ENCODE measurements at places on chromosomes 5 and 9.

GRCh38 chr5:115415143-115415491 lies 118.7 kb upstream of the CCDC112 start:
- DNase-seq: peak; percentile 65

GRCh38 chr5:178204935-178205748 lies 809 bp downstream of the HNRNPAB start:
- DNase-seq: peak; percentile 74

GRCh38 chr5:142644640-142645361 lies 41.1 kb downstream of the FGF1 start:
- DNase-seq: peak; percentile 100

GRCh38 chr5:93055971-93056370 lies 525.0 kb downstream of the NR2F1-AS1 start:
- no peak for DNase-seq

GRCh38 chr9:128162215-128163026 lies 2.4 kb downstream of the BBLN start:
- no peak for DNase-seq

DNA sequence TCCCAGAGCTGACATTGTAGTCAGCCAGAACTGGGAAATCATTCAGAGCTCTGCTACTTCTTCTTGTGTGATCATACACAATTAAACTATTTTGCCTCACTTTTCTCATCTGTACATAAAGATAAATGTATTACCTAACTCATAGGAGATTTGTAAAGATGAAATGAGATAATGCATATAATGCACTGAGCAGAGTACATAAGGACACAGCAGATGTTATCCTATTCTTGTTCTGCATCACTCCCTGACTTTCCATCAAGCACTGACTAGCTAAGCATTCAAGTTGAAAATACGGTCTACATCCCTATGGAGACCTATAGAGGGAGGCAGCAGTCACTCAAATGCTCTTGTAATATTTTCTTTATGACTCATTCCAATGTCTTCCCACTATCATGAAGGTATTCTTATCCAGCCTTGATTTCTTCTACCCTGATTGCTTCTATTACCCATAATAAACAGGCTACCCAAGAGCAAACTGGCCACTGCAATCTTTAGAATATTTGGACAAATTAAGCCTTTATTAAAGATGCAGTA lies 16.3 kb upstream of the PRR16 start:
- DNase-seq: peak; percentile 69

GRCh38 chr9:127953768-127954505 lies 16.3 kb upstream of the DPM2 start:
- no peak for DNase-seq

DNA sequence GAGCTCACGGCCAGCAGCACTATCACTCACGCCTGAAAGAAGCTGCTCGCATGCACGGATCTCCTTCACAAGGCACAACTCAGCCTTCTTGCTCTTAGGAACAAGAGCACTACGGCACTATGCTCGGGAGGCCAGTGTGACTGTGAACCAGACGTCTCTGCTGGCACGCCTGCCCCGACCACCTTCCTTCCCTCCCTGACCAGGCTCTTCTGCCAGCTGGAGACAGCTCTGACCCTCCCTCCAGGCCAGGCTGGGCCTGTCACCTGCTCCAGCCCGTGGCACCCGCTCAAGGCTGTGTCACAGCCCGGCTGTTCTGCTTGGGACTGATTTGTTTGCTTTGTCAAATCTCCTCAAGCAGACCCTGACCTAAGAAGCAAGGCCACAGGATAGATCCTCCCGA lies 7.0 kb downstream of the TBC1D9B start:
- DNase-seq: no peak

DNA sequence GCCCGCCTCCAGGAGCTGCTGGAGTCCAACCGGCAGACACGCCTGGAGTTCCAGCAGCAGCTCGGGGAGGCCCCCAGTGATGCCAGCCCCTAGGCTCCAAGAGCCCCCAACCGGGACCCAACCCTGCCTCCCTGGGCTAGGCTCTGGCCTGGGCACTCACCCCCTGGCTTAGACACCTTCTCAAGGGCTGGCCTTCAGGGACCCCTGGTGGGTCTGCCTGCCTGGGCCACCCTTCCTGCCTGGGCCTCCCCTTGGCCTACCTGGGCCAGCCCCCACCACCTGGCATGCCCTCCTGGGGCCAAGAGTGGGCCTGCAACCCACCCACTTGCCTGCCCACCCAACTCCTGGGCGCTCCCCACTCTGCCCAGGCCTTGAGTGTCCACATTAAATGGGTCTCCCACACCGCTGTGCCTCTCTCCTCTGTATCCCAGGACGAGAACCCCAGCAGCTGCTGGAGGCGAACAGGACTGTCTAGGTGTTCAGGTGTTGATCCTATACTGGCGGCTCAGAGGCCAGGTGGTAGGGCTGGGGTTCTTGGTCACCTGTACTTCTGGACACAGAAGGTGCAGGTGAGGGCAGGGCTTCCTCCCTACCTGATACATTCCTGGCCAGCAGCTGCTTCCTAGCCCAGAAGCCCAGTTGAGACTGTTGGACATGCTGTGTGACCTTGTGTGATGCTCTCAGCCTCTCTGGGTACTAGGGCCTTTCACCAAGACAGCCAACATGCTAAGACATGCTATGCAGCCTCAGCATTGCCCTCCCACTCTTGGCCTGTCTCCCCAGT lies 3.6 kb downstream of the BBLN start:
- no peak for DNase-seq

GRCh38 chr5:154303133-154303532 lies 112.6 kb downstream of the GALNT10 start:
- no peak for DNase-seq

DNA sequence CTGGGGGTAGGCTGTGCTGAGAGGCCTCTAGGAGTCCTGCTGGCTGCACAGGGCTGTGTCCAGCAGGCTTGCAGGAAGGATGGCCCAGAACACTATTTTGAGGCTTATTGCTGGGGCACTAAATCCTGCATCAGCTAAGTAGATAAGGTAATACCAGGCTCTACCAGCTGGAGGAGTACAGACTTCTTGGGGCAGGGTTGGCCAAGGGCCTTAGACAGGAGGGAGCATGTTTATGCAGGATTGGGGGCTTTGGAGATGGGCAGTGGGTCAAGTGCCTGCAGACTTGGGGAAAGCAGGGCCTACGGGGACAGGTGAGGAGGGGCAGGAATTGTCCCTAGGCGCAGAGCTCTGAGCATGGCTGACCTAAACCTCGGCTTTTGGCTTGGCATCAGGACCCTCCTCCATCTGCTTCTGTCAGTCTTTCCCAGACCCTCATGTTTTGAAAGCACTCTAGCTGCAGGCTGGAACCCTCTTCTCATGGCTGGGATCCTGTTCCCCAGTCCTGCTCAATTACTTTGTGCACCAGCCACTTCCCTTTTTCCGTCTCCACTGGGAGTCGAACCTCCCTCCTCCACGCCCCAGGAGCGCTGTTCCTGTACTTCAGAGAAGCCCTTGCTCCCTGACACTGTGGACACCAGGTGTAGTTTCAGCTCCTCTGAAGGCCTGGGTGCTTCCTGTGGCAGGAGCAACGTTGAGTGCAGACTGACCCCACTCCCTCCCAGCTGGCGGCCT lies 61.0 kb upstream of the SPTLC1 start:
- no peak for DNase-seq

GRCh38 chr5:93164690-93165089 lies 416.3 kb downstream of the NR2F1-AS1 start:
- DNase-seq: peak; percentile 56

DNA sequence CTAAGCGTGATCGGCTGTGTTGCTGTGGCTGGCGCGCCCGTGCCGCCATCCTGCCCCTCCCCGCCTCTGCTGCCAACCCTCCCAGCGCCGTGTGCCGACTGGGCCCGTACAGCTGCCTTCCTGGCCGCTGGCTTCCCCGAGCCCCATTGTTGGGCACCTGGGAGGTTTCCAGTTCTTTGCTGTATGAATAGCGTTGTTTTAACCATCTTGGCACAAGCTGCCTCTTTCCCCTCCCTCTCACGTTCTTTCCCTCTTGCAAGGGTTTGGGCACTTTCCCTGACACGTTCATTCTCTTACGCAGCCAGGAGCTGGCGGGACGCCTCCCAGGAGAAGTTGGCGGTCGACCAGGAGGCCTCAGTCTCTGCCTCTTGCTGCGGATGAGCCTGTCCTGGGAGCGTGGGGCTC lies 43.1 kb upstream of the RXRA start:
- DNase-seq: peak; percentile 74

DNA sequence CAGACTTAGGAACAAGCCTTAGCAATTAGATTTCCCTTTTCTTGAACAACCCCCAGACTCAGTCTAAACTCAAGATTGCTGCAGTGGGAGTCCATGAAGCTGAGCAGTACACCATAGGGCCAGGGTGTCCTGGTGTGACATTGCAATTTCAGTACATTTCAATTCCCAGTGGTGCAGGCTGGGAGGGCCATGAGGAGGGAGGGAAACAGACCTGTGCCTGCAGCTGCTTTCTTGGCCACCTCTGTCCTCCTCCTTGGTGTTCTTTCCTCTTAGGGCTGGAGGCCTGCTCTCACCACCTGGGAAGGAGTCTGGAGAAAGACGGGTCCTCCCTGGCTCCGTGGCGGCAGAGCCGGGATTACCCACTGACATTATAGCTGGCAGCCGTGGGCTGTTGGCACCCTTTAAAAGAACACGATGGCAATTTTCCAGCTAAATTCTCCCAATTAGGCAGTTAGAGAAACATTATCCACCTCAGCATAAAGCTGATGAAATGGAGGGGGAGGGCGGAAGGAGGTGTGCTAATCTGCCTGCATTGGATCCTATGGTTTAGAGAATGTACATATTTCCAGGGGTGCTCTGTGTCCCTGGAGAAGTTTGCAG lies 186.4 kb downstream of the SLIT3 start:
- no peak for DNase-seq

GRCh38 chr5:56097055-56097454 lies 102.3 kb upstream of the IL6ST start:
- DNase-seq: no peak

DNA sequence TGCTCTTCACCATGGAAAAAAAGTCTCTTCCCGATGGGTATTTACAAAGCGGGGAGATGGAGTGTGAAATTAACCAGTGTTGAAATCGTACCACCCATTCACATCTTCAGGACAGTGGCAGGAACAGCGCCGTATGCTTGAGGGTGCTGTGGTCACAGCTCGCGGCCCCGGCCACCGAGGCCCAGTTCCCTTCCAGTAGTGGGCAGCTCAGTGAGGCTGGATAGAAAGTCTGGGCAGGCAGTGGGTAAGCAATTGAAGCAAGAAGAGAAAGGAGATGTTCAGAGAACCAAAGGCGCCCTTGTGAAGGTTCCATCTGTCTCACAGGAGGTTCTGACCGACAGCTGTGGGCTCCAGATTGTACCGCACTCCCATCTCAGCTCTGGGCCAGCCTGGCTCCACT lies 59.1 kb downstream of the SECISBP2 start:
- DNase-seq: no peak

DNA sequence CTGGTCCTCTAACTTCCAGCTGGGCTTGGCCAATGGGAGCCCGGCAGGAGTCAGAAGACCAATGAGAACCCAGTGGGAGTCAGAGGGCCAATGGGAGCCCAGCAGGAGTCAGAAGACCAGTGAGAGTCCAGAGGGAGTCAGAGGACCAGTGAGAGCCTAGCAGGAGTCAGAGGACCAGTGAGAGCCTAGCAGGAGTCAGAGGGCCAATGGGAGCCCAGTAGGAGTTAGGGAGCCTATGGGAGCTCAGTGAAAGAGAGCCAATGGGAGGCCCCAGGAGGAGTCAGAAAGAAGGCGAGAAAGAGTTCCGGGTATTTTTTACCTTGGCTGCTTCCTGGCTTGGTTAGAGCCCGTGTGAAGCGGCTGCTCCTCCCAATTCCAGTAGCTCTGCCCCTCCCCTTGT lies 191.0 kb downstream of the GABBR2 start:
- DNase-seq: no peak

- DNase-seq: no peak
Measured at GRCh38 chr5:29412979-29413378, 1780.5 kb upstream of the CDH6 start.

DNA sequence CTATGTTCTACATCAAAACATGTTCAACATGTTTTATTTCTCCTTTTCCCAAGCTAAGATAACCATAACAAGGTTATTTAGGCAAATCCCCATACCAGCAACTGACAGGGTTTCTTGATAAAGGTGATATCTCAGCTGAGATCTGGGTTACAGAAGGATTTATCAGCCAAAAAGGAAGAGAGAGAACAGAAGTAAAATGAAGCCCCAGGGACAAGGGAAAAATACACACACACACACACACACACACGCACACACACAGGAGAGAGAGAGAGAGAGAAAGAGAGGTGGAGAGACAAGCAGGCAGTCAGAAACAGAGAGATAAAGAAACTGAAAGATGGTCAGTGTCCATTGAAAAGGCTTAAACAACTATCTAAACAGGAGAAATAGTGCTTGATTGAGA lies 19.7 kb upstream of the MLLT3 start:
- no peak for DNase-seq

DNA sequence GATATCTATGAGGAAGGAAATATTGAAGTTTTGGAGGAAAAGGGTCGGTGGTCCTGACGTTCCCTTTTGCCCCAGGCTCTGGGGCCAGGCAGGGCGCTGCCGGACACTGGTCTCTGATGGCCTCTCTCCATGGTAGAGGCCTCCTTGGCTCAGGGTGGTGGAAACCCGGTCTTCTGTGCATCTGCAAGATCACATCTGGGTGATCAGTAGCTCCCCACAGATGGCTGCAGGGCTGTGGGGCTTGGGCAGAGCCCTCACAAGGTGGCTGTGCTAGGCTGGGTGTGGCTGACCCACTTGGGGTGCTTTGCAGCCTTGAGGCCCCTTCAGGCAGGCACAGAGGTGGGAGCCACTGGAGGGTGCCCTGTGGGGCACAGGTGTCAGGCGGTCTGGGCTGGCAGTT lies 53.9 kb upstream of the RNU6ATAC start:
- DNase-seq: no peak

GRCh38 chr9:37936965-37937364 lies 33.0 kb upstream of the SLC25A51 start:
- DNase-seq: peak; percentile 74

GRCh38 chr9:18253950-18254349 lies 220.0 kb upstream of the ADAMTSL1 start:
- DNase-seq: no peak

DNA sequence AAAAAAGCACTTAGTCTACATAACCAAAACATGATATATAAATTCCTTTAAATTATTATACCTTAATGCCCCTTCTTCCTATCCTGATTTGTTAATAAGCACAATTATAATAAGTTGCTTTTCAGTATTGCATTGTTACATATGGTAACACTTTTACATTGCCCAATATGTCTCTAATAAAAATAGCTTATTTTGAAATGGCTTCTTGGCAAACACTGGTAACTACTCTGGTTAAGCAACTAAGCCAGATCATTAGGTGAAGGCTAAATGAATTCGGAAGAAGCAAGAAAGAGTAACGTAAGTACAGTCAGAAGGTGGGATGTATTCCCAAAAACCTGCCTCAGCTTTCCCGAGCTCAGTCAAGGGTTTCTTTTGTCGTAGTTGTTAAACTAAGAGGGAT lies 85.3 kb downstream of the TTC39B start:
- no peak for DNase-seq
